Mesothelial cell of epicardium (in vitro differentiated cells): ENCODE measurements at places on chromosomes 4 and X. TPM values are rescaled to one million over a fixed set of nuclear protein-coding genes. Genes with fewer than 3 reads are reported as not detected.

GRCh38 chr4:6594826-6595355, 19.9 kb downstream of the MAN2B2 start:
- no peaks in the 10 kb centered on the region for H3K27me3 ChIP-seq
- no peak for DNase-seq
- H3K36me3 ChIP-seq = peaks cover 4% of the 10 kb centered on the region
- no peaks in the 10 kb centered on the region for H3K4me1 ChIP-seq

PNMA5 gene
- total RNA-seq = not detected in 3 replicates

NSD2 gene
- 109 to 119 TPM (median 115 TPM) in 3 replicates for total RNA-seq

MTNR1A gene
- 0.40 to 0.80 TPM (median 0.75 TPM) in 3 replicates for total RNA-seq

GRCh38 chrX:153761863-153762262, 2.2 kb upstream of the PLXNB3 start:
- peaks cover 10% of the 10 kb centered on the region for H3K4me1 ChIP-seq
- no peak overlapping the region for H3K27ac ChIP-seq
- DNase-seq = no peak

AASDH gene
- 18.0 to 26.1 TPM (median 21.9 TPM) in 3 replicates for total RNA-seq

RTL3 gene
- not detected in 3 replicates for total RNA-seq

REELD1 gene
- total RNA-seq = 0.13 to 0.45 TPM (median 0.16 TPM) in 3 replicates

MAB21L2 gene
- 14.2 to 16.0 TPM (median 14.4 TPM) in 3 replicates for total RNA-seq

DNA sequence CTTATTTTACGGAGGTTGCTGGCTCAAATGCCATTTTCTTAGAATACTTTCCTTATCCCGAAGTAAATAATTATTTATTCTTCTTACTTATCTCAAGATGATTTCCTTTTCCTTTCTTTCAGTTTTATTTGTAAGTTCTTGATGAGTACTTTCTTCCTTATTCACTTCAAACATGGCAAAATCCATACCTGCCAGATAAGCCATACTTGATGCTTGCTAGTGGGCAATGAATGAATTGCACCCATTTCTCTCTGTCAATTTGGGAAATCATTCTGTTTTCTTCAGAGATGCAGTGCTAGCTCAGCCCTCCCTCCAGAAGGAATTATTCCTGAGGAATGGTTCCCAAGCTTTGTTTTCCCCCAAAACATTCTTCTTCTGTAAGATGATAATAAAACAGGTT, 598.3 kb downstream of the SPRY1 start:
- no peaks in the 10 kb centered on the region for H3K27me3 ChIP-seq
- no peak overlapping the region for H3K27ac ChIP-seq
- peaks cover 9% of the 10 kb centered on the region for H3K36me3 ChIP-seq
- H3K4me1 ChIP-seq = peaks cover 3% of the 10 kb centered on the region
- no peak for DNase-seq
- H3K4me3 ChIP-seq = no peak overlapping the region

- H3K27me3 ChIP-seq = no peaks in the 10 kb centered on the region
- DNase-seq = no peak
- no peak overlapping the region for H3K4me3 ChIP-seq
- H3K4me1 ChIP-seq = peaks cover 23% of the 10 kb centered on the region
Observed at GRCh38 chr4:86181585-86181984, 178.3 kb downstream of the MAPK10 start.

- no peak overlapping the region for H3K27ac ChIP-seq
- DNase-seq = no peak
- H3K4me1 ChIP-seq = peaks cover 22% of the 10 kb centered on the region
- H3K36me3 ChIP-seq = no peaks in the 10 kb centered on the region
- peaks cover 32% of the 10 kb centered on the region for H3K27me3 ChIP-seq
Observed at GRCh38 chr4:11429699-11430045, 978 bp upstream of the HS3ST1 start.

GRCh38 chrX:135596495-135596894, 76.0 kb downstream of the INTS6L start:
- H3K4me1 ChIP-seq = no peaks in the 10 kb centered on the region
- H3K27ac ChIP-seq = no peak overlapping the region
- no peaks in the 10 kb centered on the region for H3K36me3 ChIP-seq
- peak; percentile 38 for DNase-seq

DNA sequence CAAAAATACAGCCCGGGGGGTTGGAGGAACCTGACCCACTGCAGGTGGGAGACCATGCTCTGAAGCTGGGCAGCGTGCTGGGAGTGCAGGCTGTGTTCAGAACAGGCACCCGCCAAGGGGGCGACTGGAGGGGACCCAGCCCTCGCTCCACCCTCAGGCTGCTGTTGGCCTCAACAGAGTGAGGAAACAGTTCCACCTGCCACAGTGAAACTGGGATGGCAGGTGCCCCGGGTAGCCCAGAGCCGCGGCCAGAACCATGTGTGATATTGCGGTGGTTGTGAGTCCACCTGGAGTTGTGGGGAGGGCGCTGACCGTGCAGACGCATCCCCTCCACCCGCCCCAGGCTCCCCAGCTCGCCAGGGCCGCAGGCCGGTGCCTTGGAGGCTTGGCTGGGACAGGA, 45.7 kb upstream of the PSAPL1 start:
- no peaks in the 10 kb centered on the region for H3K36me3 ChIP-seq
- H3K27me3 ChIP-seq = no peaks in the 10 kb centered on the region
- peaks cover 10% of the 10 kb centered on the region for H3K4me1 ChIP-seq
- H3K27ac ChIP-seq = no peak overlapping the region
- H3K4me3 ChIP-seq = no peak overlapping the region
- DNase-seq = no peak

GRCh38 chr4:119783189-119783983, 154.8 kb upstream of the PDE5A start:
- H3K4me3 ChIP-seq = no peak overlapping the region
- peaks cover 11% of the 10 kb centered on the region for H3K36me3 ChIP-seq
- DNase-seq = no peak
- H3K27me3 ChIP-seq = no peaks in the 10 kb centered on the region
- peaks cover 2% of the 10 kb centered on the region for H3K4me1 ChIP-seq

TMPRSS11A gene
- total RNA-seq = 1.6 to 1.8 TPM (median 1.8 TPM) in 3 replicates

DNA sequence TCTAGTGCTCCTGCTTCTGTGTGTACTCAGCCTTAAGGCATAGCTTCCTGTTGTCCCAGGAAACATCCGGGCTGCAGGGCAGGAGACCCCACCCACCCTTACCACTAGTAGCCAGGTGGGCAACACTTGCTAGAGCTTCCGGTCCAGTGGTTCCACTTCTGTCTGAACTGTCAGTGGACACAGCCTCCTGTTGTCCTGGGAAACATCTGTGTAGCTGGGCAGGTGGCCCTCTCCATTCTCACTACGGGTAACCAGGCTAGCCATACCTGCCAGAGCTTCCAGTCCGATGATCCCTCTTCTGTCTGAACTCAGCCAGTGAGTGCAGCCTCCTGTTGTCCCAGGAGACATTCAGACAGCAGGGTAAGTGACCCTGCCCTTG, 372.2 kb downstream of the INPP4B start:
- no peak overlapping the region for H3K4me3 ChIP-seq
- no peak for DNase-seq
- H3K4me1 ChIP-seq = peaks cover 3% of the 10 kb centered on the region
- H3K27ac ChIP-seq = no peak overlapping the region
